ENCODE measurements at places on chromosomes 12 and 14.
A peak's percentile ranks its signal among the peaks of the same experiment; 100 is the strongest.

GRCh38 chr12:24561882-24562770 is 386.8 kb downstream of the BCAT1 start:
- peak; percentile 75 for DNase-seq

DNA sequence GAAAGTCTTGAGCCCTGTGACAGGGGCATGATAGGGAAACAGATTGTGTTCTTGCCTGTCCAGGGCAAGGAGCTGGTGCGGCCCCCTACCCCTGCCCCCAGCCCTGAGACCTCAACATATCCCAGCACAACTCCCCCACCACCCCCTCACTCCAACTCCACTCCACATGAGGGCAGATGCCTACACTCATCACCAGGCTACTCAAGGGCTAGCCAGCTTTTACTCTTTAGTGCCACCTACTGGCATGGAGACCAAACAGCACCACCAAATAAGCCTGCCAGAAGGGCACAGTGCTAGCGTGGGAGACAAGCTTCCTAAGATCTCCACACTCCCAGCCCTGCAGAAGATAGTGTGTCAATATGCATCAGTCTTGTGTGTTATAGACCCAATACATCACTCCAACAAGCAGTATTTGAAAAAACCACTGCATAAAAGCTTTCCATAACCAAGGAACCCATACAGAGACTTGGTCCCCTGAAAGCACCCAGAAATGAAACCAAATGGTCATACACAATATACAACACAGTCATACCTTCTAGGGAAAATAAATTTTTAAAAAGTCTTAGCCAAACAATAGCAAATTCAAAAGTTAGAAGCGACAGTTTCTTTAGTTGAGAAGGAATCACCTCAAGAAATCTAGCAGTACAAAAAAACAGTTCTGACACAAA is 154.4 kb downstream of the KCNK10 start:
- DNase-seq = no peak

GRCh38 chr14:34237677-34238076 is 224.4 kb downstream of the SPTSSA start:
- no peak for DNase-seq

GRCh38 chr12:19277711-19278110 is 148.2 kb downstream of the PLEKHA5 start:
- DNase-seq = no peak

DNA sequence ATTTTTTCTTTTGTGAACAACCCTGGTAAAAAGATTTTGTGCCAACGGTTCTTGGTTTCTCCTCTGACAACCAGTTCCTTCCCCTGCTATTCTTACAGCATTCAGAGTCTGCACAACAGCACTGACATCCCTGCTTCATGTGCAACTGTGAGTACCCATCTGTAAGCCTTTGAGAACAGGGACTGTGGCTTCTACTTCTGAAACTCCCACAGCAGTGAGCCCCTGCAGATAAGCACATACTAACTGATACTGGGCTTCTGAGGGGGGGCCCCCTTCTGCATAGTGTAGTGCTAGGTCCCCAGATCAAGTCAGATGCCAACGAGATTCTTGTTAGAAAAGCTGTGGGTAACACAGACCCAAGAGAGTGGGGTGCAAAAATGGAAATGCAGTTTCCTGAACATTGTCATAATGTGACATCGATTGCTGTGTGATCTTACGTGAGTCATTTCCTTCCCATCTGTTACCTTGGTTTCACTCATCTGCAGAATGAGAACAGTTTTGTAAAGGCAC is 11.1 kb upstream of the NINJ2 start:
- DNase-seq = no peak

- DNase-seq = no peak
Measured at GRCh38 chr14:57835766-57836165, 30.1 kb downstream of the SLC35F4 start.

DNA sequence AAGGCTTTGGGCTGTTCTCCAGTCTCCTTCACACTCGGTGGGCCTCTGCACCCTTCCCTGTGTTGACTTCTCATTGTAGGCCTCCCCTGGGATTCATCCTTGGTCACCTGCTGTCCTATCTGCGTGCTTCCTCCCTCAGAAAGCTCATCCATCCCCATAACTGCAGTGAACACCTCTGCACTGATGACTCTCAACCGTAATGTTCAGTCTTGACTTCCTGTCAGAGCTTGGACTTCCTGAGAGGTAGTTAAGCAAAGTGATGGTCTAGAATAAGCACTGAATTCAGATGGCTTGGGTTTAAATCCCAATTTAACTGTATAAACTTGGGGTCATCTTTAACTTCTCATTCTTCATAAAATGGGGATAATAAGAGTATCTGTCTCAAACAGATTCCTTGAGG is 13.6 kb upstream of the MDM1 start:
- DNase-seq = no peak

- no peak for DNase-seq
Measured at GRCh38 chr12:80291108-80291754, 152.8 kb upstream of the PTPRQ start.

DNA sequence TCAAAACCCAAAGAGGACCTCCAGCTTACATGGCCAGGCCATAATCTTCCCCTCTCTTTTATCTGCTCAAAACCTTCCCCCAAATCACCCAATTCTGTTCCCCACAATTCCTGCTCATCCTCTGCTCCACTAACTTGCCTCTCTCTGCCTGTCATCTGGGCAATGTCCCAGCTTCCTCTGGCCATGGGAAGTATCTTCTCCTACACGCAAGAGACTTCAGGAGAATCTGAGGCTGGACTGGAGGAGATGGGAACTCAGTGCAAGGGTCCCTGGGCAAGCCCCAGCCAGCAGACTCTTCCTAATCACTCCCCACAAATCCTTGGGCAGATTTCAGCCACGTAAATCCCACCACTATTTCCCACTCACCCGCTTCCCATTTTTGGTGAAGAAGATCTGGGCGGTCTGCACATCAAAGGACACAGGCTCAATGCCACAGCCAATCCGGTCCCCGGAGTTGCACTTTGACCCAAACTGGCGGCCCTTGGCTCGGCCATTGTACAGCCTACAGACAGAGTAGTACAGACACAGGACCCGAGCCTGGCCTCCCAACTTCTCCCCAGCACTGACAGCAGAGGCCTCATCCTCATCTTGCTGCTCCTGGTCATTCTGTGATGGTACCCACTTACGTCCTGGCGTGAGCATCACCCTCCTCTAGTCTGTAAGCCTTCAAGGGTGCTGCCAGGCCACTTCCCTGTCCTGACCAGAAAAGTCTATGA is 4.7 kb downstream of the SPRYD3 start:
- DNase-seq = no peak

DNA sequence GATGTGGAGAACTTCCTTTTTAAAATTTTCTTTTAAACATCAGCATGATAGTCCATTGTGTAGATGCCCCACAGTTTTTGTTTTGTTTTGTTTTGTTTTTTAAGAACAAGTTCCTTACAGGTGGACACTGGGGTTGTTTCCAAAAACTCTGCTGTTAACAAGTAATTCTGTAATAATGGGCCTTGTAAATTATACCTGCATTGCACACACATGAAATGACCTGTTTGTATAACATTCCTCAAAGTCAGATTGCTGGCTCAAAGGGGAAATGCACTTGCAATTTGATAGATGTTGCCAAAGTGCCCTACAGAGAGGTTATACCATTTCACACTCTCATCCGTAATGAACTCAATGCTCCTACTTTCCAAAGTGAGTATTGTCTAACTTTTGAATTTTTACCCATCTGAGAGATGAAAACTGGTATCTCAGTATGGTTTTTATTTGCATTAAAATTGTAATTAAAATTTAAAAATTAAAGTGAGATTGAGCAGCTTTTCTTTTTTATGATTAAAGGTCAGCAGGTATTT is 89.2 kb downstream of the SPPL3 start:
- no peak for DNase-seq

DNA sequence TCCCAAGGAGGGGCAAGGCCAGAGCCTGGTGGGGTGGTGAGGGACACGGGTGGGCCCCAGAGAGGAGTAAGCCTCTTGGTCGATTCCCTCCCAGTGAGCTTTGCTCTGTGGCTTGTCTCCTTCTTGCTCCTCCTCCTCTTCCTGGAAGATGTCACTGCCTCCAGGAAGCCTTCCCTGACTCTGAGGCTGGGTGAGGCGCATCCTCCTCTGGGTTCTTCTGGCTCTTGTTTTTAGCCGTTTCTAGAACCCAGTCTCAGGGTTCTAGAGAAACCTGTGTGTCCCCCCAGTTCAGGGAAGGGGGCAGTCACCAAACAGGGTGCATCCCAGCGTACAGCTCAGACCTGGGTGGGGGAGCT is 12.6 kb downstream of the KIF26A start:
- no peak for DNase-seq

- DNase-seq = no peak
Measured at GRCh38 chr12:110067531-110067930, 19.2 kb upstream of the C12orf76 start.

DNA sequence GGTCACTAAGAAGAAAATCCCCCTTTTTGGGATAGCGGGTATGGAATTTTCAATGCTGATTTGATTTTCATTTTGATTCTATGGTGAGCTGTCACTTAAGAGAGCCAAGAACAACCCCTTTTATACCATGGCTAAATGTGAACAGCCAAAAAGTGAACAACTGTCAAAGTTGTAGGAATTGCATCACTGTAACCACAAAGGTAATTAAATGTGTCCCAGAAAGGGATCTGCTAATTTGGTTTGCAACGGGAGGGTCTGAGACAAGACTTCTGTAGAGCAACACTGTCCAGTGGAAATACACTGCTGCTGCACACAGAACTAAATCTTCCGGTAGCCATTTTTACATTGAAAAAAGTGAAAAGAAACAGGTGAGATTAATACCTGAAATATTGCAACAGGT is 14.6 kb downstream of the CHST11 start:
- no peak for DNase-seq

DNA sequence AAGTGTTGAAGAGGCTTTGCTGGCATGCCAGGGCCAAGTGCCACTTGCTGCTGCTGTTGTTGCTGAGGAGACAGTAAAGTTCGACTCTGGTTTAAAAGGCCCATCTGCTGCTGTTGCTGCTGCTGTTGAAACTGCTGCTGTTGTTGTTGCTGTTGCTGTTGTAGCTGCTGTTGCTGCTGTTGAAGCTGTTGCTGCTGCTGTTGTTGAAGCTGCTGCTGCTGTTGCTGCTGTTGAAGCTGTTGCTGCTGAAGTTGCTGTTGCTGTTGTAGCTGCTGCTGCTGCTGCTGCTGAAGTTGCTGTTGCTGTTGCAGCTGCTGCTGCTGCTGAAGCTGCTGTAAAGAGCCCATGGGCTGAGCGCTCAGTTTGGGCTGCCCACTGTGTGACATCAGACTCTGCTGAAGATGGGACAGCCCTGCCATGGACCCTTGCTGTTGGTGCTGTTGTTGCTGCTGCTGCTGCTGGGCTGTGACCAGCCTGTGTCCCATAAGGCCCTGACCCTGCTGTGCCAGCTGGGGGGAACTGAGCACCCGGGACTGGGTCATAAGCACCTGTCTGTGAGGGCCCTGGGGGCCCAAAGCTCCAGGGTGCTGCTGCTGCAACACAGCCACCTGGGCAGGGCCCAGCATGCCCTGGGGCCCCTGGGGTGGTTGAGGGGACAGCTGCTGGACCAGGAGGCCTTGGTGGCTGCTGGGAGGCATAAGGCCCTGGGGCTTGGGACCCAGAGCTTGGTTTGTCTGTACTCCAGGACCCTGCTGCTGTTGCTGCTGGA is 14.3 kb upstream of the PRKAG1 start:
- no peak for DNase-seq

GRCh38 chr12:30442461-30442860 is 253.2 kb downstream of the IPO8 start:
- DNase-seq = no peak

DNA sequence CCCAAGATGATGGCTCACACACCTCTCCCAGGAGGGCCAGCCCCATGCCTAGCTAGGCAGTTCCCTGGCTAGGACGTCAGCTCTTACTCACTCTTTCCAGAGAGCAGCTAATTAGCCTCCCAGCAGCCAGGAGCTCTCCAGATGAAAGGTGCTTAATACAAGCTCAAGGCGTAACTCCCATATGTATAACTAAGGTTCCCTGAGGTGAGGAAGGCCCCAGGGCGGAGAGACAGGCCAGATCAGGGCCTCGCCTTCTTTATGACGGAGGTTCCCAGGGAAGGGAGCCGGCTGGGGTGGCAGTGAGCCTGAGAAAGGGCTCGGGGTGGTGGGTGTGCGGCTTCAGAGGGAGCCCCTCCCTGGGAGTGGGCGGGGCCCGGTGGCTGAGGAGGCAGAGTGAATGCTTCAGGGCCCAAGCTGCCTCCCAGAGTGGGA is 26.4 kb upstream of the ZFP36L1 start:
- DNase-seq = no peak

- no peak for DNase-seq
Measured at GRCh38 chr14:98913967-98914650, 357.9 kb downstream of the BCL11B start.

- no peak for DNase-seq
Measured at GRCh38 chr12:39671898-39672875, 52.6 kb upstream of the ABCD2 start.

DNA sequence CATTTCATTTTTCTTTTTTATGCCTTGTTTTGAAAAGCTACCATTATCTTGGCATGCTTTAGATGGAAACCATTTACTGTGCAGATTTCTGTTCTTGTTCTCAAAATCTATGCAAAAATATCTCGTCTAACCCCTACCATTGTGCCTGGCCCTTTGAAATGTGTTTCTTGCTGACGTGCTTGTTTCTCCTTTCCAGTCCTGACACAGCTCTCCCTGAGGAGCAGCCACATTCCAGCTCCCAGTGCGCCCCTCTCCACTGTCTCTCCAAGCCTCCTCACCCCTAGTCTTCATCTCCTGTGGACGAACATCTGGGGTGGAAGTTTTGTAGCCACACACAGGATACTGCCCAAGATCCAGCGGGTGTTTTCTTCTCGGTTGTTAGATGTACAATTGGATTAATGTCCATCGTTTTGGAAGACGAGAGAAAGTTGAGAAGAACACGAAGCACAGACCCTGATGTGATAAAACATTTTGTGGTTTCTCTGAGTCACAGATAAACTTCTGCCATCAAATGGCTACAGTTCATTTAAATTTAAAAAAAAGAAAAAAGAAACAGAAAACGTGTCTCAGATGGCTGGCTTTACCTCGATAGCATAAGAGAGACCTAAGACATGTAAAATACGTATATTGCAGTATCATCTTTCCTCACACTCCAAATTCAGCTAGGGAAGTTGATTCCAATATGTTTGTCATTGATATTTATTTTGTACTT is 21.9 kb upstream of the FGD4 start:
- DNase-seq = no peak

DNA sequence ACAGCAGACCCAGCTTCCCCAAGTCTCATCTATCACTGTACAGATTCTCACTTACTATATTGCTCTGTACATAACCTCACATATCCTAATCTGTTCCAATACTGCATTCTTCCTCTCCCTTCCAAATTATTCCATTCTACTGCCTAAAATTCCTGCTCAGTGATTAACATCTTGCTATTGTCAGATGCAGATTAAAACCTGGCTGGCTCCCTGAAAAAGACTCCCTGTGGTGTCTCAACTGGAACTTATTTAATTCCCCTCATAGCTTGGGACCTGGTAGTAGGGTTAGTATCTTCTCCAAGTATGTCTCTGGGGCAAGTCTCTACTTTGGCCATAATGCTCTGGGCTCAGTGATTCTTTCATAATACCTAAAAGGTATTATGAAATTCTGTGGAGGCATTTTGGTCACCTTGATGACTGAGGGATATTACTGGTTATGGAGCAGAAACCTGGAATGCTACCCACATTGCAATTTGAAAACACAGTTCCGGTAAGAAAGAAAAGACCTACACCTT is 55.8 kb downstream of the PAWR start:
- no peak for DNase-seq

Data from mesothelial cell of epicardium (in vitro differentiated cells).